Lung (tissue), 17 donors: ENCODE measurements at places on chromosomes 5 and 9. TPM values are rescaled to one million over a fixed set of nuclear protein-coding genes. Genes with fewer than 3 reads are reported as not detected.

The BNIP1 gene
- 14.3 TPM for total RNA-seq

The ALDOB gene
- 1.1 TPM for total RNA-seq

The BARHL1 gene
- total RNA-seq, result not detected

The SLC1A1 gene
- total RNA-seq, result 13.8 TPM

The STX17 gene
- 55.0 TPM for total RNA-seq

- no peaks in the 10 kb centered on the region for H3K36me3 ChIP-seq
- H3K27ac ChIP-seq, result peak overlapping the region; percentile 71
- no peak for DNase-seq
- no peaks in the 10 kb centered on the region for H3K27me3 ChIP-seq
- no peak overlapping the region for H3K4me3 ChIP-seq
Measured at GRCh38 chr5:142931896-142932686, 161.9 kb downstream of the ARHGAP26 start.

GRCh38 chr9:124774129-124774978, 2.6 kb upstream of the OLFML2A start:
- H3K4me1 ChIP-seq, result peaks cover 40% of the 10 kb centered on the region
- peaks cover 10% of the 10 kb centered on the region for H3K27me3 ChIP-seq
- peak; percentile 88 for DNase-seq
- no peaks in the 10 kb centered on the region for H3K36me3 ChIP-seq

DNA sequence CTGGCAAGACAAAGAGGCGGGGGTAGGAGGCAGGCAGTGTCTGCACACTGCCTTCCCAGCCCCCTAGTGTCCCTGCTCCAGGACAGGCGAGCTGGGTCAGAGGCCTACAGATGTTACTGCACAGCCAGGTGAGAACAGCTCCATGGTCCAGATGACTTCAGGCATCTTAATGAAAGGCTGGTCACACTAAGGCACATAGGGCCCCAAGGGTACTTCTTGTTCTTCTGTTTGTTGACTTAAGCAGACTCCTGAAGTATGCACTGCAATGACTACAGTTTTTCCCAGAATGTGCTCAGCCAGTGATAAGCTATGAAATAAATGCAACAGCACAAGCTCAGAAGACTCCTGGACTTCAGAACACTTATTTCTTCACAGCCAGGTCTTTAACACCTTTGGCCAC, 27.4 kb downstream of the ATPSCKMT start:
- H3K27me3 ChIP-seq, result no peaks in the 10 kb centered on the region
- no peaks in the 10 kb centered on the region for H3K4me1 ChIP-seq
- DNase-seq, result no peak
- no peak overlapping the region for H3K4me3 ChIP-seq

- no peak for DNase-seq
- no peak overlapping the region for H3K27ac ChIP-seq
- no peak overlapping the region for H3K4me3 ChIP-seq
- H3K36me3 ChIP-seq, result no peaks in the 10 kb centered on the region
Measured at GRCh38 chr5:111453295-111453694, 59.0 kb downstream of the STARD4 start.

DNA sequence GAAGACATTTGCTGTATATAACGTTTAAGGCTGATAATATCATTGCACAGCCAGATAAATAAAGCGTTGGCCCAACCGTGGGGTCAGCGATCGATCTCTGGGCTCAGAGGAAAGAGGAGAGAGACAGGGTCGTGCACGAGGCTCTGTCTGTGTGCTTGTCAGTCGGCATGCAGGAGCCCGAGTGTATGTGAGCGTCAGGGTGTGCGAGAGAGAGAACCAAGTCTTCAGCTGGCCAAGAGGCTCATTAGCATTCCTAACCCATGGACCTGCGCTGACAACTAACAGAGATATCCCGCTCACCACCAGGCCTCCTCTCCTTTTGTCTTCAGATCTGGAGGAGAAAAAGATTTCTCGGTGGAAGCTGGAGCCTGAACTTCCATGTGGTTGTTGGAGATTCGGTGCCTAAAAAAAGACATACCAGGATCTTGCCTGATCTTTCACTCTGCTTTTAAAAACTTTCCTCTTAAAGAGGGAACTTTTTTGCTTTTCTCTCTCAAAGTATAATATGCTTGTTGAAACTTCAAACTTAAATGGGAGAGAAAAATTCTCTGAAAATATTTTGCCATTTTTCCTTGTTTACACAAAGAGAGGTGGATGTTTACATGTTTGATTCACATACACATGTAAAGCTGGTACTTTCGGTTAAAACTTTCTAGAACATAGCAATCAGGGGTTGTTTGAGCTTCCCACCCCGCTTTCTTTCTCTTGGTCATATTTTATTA, 16.5 kb downstream of the NR2F1 start:
- H3K27me3 ChIP-seq, result peaks cover 78% of the 10 kb centered on the region
- H3K4me3 ChIP-seq, result no peak overlapping the region
- no peak overlapping the region for H3K27ac ChIP-seq
- H3K4me1 ChIP-seq, result peaks cover 16% of the 10 kb centered on the region
- DNase-seq, result peak; percentile 84
- no peaks in the 10 kb centered on the region for H3K36me3 ChIP-seq

GRCh38 chr5:151570058-151570457, 21.1 kb downstream of the FAT2 start:
- H3K4me1 ChIP-seq, result no peaks in the 10 kb centered on the region
- H3K4me3 ChIP-seq, result no peak overlapping the region
- no peak overlapping the region for H3K27ac ChIP-seq

DNA sequence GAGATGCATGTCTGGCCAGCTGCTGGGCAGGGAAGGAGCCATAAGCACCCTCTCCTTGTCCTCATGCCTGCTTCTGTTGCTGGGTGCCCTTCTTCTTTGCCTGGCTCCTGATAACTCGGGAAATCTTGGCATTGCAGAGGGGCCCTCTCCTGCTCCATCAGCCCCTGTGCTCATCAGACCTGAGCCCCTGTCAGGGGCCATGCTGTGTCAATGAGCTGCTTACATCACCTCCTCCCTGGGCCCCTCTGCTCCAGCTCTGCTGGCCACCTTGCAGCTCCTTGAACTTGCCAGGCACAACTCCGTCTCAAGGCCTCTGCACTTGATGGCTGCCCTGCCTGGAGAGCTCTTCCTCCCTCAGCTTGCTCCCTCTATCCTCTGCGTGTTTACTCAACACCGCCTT, 194.3 kb downstream of the TTLL11 start:
- H3K36me3 ChIP-seq, result no peaks in the 10 kb centered on the region

GRCh38 chr9:121529237-121529987, 29.8 kb upstream of the GGTA1 start:
- DNase-seq, result peak; percentile 93
- no peaks in the 10 kb centered on the region for H3K36me3 ChIP-seq
- H3K4me1 ChIP-seq, result no peaks in the 10 kb centered on the region
- H3K27me3 ChIP-seq, result no peaks in the 10 kb centered on the region
- H3K27ac ChIP-seq, result no peak overlapping the region

DNA sequence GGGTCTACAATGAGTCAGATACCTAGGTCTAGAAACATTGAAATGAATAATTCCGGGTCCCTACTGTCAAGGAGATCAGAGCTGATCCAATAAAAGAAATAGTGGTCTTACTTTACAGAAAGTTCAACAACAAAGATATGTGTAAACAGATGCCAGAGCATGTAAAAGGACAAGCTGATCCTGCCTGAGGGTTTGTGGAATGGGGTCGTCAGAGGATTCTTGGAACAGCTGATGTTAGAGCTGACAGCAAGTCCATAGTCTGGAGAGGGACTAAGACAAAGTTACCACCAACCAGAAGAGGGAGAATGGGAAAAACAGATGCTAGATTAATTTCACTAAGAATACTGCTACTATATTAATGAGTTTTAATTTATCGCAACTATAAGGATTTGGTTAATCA, 71.5 kb downstream of the FREM1 start:
- no peaks in the 10 kb centered on the region for H3K27me3 ChIP-seq
- DNase-seq, result no peak
- H3K36me3 ChIP-seq, result no peaks in the 10 kb centered on the region
- H3K27ac ChIP-seq, result no peak overlapping the region
- H3K4me3 ChIP-seq, result no peak overlapping the region

DNA sequence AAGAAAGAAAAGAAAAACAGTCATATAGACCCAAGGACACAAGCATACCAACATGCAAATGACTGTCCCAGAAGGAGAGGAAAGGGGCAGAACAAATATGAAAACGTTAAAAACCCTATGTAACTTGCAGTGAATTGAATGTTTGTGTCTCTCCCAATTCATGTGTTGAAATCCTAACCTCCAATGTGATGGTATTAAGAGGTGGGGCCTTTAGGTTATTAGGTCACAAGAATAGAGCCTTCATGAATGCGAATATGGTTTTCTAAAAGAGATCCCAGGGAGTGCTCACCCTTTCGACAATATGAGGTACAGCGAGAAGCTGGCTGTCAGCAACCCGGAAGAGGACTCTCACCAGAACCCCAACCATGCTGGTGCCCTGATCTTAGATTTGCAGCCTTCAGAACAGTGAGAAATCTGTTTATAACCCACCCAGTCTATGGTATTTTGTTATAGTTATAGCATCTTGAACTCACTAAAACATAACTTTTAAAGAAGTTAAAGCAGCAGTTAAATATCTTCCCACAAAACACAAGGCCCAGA, 14.0 kb downstream of the HNRNPAB start:
- no peak overlapping the region for H3K4me3 ChIP-seq
- DNase-seq, result no peak
- no peak overlapping the region for H3K27ac ChIP-seq
- H3K36me3 ChIP-seq, result peaks cover 43% of the 10 kb centered on the region
- H3K27me3 ChIP-seq, result no peaks in the 10 kb centered on the region
- H3K4me1 ChIP-seq, result peaks cover 5% of the 10 kb centered on the region

DNA sequence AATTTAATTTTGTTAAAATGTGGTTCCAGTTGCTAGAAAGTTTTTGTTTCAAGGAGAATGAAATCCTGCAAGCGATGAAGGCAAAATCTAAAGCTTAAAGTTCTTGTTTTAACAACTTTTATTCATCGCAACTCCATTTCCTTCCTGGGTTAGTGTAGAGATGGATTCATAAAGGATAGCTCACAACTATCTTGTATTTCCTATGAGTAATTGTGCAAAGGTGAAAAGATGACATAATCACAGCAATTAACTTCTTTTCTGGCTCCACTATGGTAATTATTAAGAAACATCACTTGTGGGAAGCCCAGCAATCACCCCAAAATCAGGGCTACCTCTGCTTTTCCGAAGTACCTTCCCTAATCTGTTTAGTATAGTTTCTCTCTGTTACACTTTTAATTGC, 80.8 kb upstream of the SEMA6A start:
- no peak for DNase-seq
- H3K27me3 ChIP-seq, result no peaks in the 10 kb centered on the region
- H3K36me3 ChIP-seq, result no peaks in the 10 kb centered on the region
- H3K27ac ChIP-seq, result no peak overlapping the region
- no peak overlapping the region for H3K4me3 ChIP-seq
- no peaks in the 10 kb centered on the region for H3K4me1 ChIP-seq

GRCh38 chr5:147509710-147510651, at the start of gene DPYSL3:
Gene DPYSL3, minus strand, starts transcription at chr5:147510068. Its CDS starts 210 bp downstream, at chr5:147509858.
- H3K27ac ChIP-seq, result peak within 1 kb of the TSS; percentile 87
- peak; percentile 81 for DNase-seq
- no peaks in the 10 kb centered on the region for H3K36me3 ChIP-seq

- H3K27me3 ChIP-seq, result no peaks in the 10 kb centered on the region
- no peaks in the 10 kb centered on the region for H3K4me1 ChIP-seq
- no peaks in the 10 kb centered on the region for H3K36me3 ChIP-seq
- no peak overlapping the region for H3K27ac ChIP-seq
- H3K4me3 ChIP-seq, result no peak overlapping the region
- DNase-seq, result no peak
Measured at GRCh38 chr5:143245929-143246561, 157.4 kb downstream of the NR3C1 start.
